Stimulated activated CD4-positive, alpha-beta T cell treated with anti-CD3 and anti-CD28 coated beads, Interleukin-2, amount 100 ng/mL, for 48 hours (primary cell): ENCODE measurements at places on chromosomes 16 and 17.

GRCh38 chr16:86700046-86700945 lies 121.9 kb downstream of the FOXL1 start:
- DNase-seq, result no peak

DNA sequence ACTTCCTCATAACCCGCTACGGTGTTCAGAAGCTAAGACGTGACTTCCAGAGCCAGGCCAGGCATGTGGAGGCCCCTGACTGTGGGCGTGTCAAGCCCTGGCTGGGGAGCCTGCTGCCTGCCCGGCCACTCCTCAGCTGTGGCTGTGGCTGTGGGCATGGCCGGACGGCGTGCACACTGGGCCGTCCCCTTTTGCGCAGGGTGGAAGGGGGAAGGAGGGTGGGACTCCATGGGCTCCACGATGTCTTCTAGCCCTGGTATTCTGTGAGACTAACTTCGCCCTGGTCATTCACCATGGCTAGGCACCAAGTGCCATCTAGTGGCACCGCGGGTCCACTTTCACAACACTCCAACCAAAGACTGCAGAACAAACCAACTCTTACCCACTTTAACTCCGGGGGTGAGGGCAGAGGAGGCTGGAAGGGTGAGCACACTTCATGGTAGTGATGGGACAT lies 67.9 kb downstream of the N4BP1 start:
- DNase-seq, result no peak

DNA sequence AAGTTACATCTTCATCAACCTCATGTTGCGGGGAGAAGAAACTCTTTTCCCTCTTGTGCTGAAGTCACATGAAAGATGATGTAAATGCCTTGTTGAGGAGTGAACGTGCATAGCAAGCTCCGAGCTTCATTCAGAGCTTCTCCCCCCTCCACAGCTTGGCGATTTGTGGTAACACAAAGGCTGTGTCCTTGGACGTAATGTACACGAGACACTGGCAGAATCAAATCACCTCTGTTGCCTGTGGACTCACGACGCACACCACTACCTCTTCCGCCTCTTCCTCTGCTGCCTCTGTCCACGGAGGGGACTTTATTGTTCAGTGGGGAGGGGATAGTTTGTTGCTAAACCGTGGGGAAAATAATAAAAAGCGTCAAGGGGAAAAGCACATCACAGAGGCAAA lies 54.9 kb upstream of the CHMP6 start:
- DNase-seq, result no peak

DNA sequence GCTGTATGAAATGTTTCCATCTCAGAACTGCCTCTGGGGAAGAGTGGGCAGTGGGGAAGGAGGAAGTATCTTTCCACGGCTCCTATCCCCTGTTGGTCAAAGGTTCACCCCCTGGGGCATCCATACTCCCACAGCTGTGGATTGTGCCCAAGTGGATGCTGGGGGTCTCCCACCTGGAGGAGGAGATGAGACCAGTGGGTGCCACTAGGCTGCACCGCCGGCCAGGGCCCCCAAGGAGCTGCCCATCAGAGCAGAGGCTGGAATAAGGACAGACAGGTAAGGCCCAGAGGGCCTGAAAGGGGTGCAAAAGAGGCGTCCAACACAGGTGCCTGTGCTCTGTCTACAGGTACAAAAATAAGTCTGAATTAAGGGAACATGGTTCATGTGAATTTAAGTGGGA lies 87.5 kb downstream of the WSCD1 start:
- DNase-seq, result no peak

DNA sequence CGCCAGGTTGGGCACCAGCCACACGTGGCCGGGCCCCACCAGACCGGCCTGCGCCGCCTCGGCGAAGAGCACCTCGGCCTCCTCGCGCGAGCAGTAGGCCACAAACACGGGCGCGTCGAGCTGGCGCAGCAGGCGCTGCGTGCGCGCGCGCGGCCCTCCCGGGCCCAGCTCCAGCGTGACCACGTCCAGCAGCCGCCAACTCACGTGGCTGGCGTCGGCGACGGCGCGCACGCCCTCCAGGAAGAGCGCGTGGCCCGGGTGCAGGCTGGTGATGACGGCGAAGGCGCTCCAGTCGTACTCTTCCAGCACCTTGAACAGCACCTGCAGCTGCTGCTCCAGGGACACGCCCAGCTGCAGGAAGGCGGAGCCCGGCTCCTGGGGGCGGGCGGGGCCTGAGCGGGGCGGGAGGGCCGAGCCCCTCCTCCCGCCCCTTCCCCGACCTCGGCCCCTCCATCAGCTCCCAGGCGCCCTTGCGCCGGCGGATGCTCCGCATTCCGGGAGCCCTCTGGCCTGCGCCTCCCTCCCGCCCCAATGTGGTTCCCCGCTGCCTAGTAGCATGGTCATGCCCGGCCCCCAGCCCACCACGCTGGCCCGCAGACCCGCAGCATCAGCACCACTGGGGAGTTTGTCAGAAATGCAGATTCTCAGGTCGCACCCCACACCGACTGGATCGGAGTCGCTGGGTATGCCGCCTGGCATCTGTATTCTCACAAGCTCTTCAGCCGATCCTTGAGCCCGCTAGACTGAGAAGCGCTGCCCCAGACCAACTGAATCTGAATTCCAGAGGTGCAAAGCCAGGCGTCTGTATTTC lies 7.2 kb downstream of the GRIN2C start:
- peak; percentile 49 for DNase-seq

DNA sequence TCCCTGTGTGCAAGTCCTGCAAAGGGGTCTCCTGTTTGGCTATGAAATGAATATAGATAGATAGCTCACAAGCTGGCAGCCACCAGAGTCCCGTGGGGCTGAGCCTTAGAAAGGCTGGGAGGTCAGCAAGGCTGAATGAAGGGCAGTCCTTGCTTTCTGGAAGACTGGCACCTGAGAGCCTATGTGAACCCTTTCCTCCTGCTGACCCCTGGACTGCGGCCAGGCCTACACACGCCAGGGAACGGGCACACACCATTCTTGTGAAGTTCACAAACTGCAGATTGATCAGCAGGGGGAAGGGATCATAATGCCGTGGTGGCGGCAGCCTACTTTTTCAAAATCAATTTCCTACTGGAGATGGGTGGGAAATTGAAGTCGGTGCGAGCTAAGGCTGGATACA lies 985 bp upstream of the C17orf107 start:
- DNase-seq, result no peak

GRCh38 chr17:50425682-50426471 lies at the start of gene ACSF2:
Gene ACSF2 (plus strand): TSS chr17:50426218. CDS start chr17:50426262, 44 bp downstream.
- DNase-seq, result peak; percentile 68
